ENCODE measurements at places on chromosomes 1 and 21.
A peak's percentile ranks its signal among the peaks of the same experiment; 100 is the strongest.

GRCh38 chr1:19007491-19008441, 51.3 kb upstream of the IFFO2 start:
- no peak for DNase-seq

- DNase-seq: no peak
Observed at GRCh38 chr21:30271611-30272010, 11.1 kb downstream of the KRTAP24-1 start.

DNA sequence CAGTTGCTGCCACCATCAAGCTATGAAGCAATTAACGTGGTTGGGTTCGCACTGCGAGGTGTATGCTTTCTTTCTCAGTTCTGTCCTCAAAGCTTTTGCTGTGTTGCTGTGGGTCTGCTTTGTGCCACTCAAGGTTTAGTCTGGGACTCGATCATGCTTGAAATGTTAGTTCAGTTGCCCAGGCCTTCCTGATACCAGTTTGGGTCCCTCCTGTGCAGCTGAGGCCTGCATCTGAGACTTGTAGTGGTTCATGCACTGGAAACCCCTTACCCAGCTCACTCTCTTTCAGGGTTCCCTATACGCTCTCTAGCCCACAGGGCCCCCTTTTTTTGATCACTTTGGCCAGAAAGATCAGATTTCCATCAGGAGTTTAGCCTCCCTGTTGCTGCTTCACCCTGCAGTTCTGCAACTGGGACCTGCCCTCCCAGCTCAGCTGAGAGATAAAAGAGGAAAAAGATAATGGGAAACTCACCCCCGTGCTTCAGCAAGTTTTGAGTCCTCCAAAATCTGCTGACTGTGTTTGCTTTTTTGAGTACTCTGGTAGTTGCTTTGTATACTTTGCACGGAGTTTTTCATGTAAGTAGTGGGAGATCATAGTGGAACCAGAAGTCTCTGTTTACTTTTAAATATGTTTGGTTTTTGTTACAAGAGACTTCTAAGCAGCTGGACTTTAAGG, 317.0 kb downstream of the HHAT start:
- DNase-seq: no peak

- DNase-seq: no peak
Observed at GRCh38 chr21:23534850-23535249, 2072.4 kb downstream of the MRPL39 start.

- DNase-seq: no peak
Observed at GRCh38 chr1:156937883-156938282, 17.5 kb downstream of the LRRC71 start.

DNA sequence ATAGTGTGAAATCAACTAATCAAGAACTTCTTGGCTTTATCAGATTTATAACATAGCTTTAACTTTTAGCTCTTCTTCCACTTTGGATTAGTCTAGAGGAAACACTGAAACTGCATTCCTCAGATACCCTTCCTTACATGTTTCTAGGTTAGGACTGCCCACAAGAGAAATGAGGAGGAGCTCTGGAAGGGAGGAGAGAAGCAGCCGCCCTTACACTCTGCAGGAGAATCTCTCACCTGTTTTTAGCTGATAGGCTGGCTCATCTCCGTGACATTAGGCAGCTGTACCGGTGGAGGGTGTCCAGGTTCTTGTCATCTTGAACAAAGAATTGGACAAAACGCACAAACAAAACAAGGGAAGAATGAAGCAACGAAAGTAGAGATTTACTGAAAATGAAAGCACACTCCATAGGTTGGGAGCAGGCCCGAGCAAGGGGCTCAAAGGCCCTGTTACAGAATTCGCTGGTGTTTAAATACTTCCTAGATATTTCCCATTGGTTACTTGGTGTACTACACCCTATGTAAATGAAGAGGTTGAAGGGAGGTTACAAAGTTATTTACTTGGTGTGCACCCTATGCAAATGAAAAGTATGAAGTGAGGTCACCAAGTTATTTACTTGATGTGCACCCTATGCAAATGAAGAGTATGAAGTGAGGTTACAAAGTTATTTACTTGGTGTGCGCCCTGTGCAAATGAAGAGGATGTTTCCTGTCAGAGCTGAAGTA, 524.9 kb upstream of the CHRM3 start:
- DNase-seq: no peak

DNA sequence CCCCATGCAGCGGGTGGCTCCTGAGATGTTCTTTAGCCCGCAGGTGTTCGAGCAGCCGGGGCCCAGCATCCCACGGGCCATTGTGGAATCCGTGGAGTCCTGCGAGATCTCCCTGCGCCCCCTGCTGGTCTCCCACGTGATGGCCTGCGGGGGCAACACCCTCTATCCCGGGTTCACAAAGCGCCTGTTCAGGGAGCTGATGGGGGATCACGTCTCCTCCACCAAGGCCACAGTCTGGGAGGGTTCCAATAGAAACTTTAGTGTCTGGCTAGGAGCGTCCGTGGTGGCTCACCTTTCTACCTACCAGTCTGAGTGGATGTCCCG, 71.0 kb downstream of the ACTL8 start:
- DNase-seq: peak; percentile 23

DNA sequence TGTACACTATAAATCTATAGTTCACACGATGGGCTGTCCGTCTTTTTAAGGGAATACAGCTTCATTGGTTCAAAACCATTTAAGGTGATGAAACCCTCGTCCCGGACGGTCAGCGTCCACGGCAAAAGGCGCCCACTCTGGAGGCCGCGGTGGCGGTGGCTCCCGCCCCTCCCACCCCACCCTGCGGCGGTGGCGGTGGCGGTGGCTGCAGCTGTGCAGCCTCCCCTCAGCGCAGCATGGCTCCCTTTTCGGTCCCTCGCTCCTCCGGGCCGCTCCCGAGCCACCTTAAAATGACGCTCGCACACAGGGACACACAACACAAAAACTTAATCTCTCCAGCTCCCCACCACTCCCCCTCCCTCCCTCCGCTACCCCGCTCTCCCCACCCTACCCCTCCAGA, 69.1 kb downstream of the WLS start:
- no peak for DNase-seq

DNA sequence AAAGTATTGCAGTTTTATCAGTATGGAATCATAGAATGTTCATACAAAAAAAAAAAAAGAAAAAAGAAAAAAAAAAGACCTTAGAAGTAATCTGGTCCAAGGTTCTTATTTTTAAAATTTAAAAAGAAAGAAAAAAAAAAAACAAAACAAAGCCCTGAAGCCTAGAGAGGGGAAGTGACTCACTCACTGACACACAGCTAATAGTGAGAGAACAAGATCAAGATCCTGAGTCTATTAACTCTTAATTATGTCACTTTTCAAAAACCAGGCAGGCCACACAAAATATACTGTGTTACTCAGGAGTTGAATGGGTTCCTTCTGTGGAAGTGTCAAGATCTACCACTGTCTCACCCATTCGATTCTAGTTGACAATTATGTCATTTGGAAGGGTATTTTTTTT, 433.9 kb upstream of the DAB1 start:
- DNase-seq: no peak

DNA sequence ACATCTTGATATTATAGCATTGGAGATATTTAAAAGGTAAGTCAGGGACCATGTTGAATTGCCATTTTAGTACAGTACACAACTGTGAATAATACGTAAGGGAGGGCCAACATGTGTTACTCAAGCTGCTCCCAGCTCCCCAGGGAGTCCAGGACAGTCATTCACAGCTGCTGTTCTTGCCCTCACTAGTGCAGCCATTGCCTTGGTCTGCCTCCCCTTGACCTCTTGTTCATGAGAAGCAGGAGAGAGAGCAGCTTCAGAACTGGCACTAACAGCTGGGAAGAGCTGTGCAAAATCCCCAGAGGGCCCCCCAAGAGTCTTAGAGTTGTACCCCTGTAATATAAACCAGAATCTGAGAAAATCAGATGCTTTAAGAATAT, 16.4 kb downstream of the TCEANC2 start:
- DNase-seq: no peak

DNA sequence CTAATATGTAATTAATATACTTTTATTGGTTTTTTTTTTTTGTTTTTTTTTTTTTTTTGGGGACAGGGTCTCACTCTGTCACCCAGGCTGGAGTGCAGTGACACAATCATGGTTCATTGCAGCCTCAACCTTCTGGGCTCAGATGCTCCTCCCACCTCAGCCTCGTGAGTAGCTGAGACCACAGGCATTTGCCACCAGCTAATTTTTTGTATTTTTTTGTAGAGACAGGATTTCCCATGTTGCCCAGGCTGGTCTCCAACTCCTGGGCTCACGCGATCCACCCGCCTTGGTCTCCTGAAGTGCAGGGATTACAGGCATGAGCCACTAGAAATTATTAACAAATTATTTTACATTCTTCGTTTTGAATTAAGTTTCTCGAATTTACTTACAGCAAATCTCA, 16.8 kb upstream of the POGZ start:
- no peak for DNase-seq

GRCh38 chr1:230504310-230504709, 78.2 kb upstream of the PGBD5 start:
- DNase-seq: no peak

DNA sequence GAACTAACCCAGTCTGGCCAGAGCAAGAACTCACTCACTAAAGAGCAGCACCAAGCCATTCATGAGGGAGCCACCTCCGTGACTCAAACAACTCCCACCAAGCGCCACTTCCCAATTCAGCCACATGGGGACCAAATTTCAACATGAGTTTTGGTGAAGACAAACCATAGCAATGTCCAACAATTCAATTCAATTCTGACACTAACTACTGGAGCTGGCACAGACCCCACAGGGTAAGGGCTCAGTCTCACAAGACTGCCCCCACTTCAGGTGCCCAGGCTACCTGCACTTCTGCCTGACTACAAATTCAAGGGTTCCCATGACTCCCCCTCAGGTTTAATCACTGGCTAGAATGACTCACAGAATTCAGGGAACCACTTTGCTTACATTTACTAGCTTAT, 48.8 kb upstream of the RAP1A start:
- DNase-seq: no peak

DNA sequence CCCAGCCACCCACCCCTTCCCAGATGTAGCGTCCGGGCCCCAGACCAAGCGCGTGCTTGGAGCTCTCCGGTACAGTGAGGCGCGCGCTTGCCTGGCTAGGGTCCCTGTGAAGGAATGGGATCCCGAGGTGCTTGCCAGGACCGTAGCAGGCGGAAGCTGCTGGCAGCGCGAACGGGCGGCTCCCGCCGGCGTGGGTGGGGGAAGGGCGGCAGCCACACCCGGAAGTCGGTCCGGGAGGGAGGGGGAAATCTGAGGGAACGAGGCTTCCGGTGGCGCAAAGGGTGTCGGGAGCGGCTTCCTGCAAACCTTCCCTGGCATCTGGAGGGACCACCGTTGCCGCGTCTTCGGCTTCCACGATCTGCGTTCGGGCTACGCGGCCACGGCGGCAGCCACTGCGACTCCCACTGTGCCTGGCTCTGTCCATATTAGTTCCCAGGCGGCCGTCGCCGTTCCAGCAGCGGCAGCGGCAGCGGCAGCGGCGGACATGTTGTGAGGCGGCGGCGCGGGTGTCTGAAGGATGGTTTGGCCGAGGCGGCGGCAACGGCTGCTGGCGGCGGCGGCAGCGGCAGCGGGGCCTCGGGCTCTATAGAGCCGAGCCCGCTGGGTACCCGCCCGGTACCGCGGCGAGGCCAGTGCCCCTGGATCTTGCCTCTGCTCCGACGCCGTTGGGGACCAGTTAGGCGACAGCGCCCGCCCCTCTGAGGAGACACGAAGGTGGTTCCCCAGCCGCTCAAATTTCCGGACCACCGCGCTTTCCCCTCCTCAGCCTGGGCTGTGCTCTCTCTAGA, at the start of gene DR1:
DR1 (plus strand) TSS at position 275 of the 788 bp plus-strand sequence. CDS start 739 bp downstream, outside the sequence.
- DNase-seq: peak; percentile 91

GRCh38 chr1:78755986-78756385, 106.4 kb downstream of the IFI44 start:
- no peak for DNase-seq

DNA sequence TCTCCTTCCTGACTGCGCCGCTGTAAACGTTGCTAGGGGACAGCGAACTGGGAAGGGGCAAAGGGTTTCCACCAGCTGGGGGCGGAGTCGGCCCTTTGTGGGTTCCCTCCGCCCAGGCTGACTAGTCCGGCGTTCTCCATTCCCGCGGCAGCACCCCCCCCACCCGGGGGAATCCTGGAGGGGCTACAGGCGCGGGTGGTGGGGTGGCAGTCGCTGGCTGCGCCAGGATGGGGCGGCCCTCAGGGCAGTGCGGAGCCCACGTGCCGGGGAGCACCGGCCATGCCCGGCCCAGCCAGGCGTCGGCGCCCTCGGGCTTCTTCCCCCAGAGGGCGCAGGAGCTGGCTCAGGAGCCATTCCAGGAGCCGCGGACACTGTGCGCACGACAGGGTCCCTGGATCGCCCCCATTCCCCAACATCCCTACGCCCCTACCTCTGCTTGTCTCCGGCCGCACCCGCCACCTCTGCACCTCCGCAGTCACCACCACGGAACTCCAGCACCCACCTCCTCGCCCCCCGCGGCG, 476 bp downstream of the BATF3 start:
- DNase-seq: no peak

GRCh38 chr1:64861611-64862010, 104.7 kb downstream of the JAK1 start:
- DNase-seq: no peak

DNA sequence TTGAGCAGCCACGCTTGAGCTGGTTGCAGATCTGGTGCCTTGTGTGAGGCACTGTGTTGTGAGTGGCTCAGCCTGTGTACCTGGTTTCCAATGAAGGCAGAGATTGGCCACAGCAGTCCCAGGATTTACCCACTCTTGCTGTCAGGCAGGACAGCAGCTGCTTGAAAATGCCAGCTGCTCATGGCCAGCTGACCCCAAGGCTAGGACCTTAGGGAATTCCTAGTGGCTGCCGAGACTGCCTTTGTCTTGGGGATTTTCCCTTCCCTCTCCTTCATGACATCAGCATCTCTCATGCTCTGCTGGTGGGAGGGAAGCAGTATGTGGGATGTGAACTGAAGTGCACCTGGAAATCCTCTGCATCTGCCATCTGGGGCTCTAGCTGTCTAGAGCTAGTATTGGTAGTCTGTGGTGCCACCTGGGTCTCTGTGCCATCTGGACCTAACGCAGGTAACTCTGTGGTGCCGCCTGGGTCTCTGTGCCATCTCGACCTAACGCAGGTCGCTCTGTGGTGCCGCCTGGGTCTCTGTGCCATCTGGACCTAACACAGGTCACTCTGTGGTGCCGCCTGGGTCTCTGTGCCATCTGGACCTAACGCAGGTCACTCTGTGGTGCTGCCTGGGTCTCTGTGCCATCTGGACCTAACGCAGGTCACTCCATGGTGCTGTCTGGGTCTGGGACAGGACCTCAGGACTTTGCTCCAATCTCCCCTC, 3.8 kb upstream of the LRRC47 start:
- DNase-seq: no peak

GRCh38 chr1:71687376-71687775, 595.0 kb downstream of the NEGR1 start:
- no peak for DNase-seq

DNA sequence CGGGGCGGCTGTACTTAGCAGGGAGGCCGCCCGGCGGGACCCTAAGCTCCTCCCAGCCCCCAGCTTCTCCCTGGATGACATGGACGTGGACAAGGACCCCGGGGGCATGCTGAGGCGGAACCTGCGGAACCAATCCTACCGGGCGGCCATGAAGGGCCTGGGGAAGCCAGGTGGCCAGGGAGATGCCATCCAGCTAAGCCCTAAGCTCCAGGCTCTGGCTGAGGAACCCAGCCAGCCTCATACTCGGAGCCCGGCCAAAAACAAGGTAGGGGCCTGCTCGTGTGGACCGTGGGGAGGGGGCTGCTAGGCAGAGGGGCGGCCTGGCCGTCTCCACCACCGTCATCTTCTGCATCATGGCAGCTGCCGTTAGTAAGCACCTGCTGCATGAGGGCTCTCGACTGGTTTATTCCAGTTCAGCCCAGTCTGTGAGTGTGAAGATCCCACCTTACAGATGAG, 9.0 kb downstream of the ARHGEF16 start:
- DNase-seq: no peak

- no peak for DNase-seq
Observed at GRCh38 chr21:17045214-17045853, 467.5 kb upstream of the CXADR start.

- no peak for DNase-seq
Observed at GRCh38 chr1:182829285-182829932, 9.7 kb upstream of the DHX9 start.
